A549 treated with AZD2906 at 1 μM for 4 hours (cell line): ENCODE measurements at places on chromosomes 7 and 10. TPM values are rescaled to one million over a fixed set of nuclear protein-coding genes. Genes with fewer than 3 reads are reported as not detected.

CCDC7 gene
- total RNA-seq, result 0.52 to 0.82 TPM (median 0.72 TPM) in 5 replicates

OPN4 gene
- not detected in 5 replicates for total RNA-seq

PALD1 gene
- 5.4 to 7.6 TPM (median 6.5 TPM) in 5 replicates for total RNA-seq

BTBD16 gene
- 0.41 to 0.82 TPM (median 0.66 TPM) in 5 replicates for total RNA-seq

NOD1 gene
- total RNA-seq, result 5.4 to 7.3 TPM (median 6.5 TPM) in 5 replicates

CPA2 gene
- total RNA-seq, result 0.05 to 0.33 TPM (median 0.11 TPM) in 3 of 5 replicates, not detected in the others

MUC12 gene
- 12.5 to 23.4 TPM (median 19.2 TPM) in 5 replicates for total RNA-seq

NRAP gene
- total RNA-seq, result 0.01 TPM in 1 of 5 replicates, not detected in the others

ANKRD61 gene
- 0.51 to 0.78 TPM (median 0.71 TPM) in 5 replicates for total RNA-seq

GALNT17 gene
- total RNA-seq, result not detected in 5 replicates

GPR37 gene
- 0.59 to 0.81 TPM (median 0.73 TPM) in 5 replicates for total RNA-seq

KEL gene
- 0.08 TPM in 1 of 5 replicates, not detected in the others for total RNA-seq

C10orf143 gene
- total RNA-seq, result 0.45 to 0.86 TPM (median 0.59 TPM) in 5 replicates

ZNF518A gene
- 6.0 to 8.0 TPM (median 6.9 TPM) in 5 replicates for total RNA-seq

SPDYE5 gene
- not detected in 5 replicates for total RNA-seq

IL15RA gene
- 1.8 to 3.2 TPM (median 2.3 TPM) in 5 replicates for total RNA-seq

MRLN gene
- not detected in 5 replicates for total RNA-seq

CASTOR2 gene
- total RNA-seq, result 3.4 to 4.7 TPM (median 4.4 TPM) in 5 replicates

LRRC18 gene
- total RNA-seq, result not detected in 5 replicates

SEMA4G gene
- total RNA-seq, result 6.5 to 8.0 TPM (median 7.4 TPM) in 5 replicates

MCMBP gene
- 78.4 to 91.2 TPM (median 85.0 TPM) in 5 replicates for total RNA-seq

DENND11 gene
- 4.6 to 6.0 TPM (median 5.6 TPM) in 5 replicates for total RNA-seq

DGKB gene
- not detected in 5 replicates for total RNA-seq

CTTNBP2 gene
- total RNA-seq, result 0.21 to 0.61 TPM (median 0.26 TPM) in 5 replicates

HDAC9 gene
- total RNA-seq, result 0.14 to 0.24 TPM (median 0.20 TPM) in 5 replicates

SYT15B gene
- total RNA-seq, result 3.1 to 4.0 TPM (median 3.6 TPM) in 5 replicates

SKAP2 gene
- total RNA-seq, result 13.4 to 17.0 TPM (median 14.9 TPM) in 5 replicates

TNS3 gene
- 64.0 to 74.2 TPM (median 71.0 TPM) in 5 replicates for total RNA-seq

SFRP4 gene
- 3.1 to 4.3 TPM (median 3.6 TPM) in 5 replicates for total RNA-seq

ZMYND11 gene
- total RNA-seq, result 35.0 to 48.6 TPM (median 42.6 TPM) in 5 replicates

GJD4 gene
- total RNA-seq, result not detected in 5 replicates

AMZ1 gene
- total RNA-seq, result 0.05 to 0.08 TPM (median 0.06 TPM) in 5 replicates

FGL2 gene
- total RNA-seq, result not detected in 5 replicates

PON1 gene
- 0.52 to 1.6 TPM (median 0.97 TPM) in 5 replicates for total RNA-seq

HPSE2 gene
- total RNA-seq, result not detected in 5 replicates

FBXO24 gene
- 0.22 to 0.35 TPM (median 0.24 TPM) in 5 replicates for total RNA-seq

RTKN2 gene
- 0.75 to 1.0 TPM (median 0.85 TPM) in 5 replicates for total RNA-seq

NME8 gene
- total RNA-seq, result not detected in 5 replicates

MBL2 gene
- not detected in 5 replicates for total RNA-seq

CRPPA gene
- 0.51 to 0.65 TPM (median 0.60 TPM) in 5 replicates for total RNA-seq

MAT1A gene
- 0.01 to 0.23 TPM (median 0.08 TPM) in 5 replicates for total RNA-seq

FGFBP3 gene
- total RNA-seq, result 2.1 to 2.7 TPM (median 2.6 TPM) in 5 replicates

AVPI1 gene
- 80.8 to 129 TPM (median 112 TPM) in 5 replicates for total RNA-seq

LRRTM3 gene
- total RNA-seq, result not detected in 5 replicates

UCN3 gene
- total RNA-seq, result not detected in 5 replicates

SP8 gene
- not detected in 5 replicates for total RNA-seq

DDC gene
- total RNA-seq, result 0.54 to 1.4 TPM (median 0.93 TPM) in 5 replicates

CLDN3 gene
- 1.4 to 4.4 TPM (median 3.6 TPM) in 5 replicates for total RNA-seq

VAX1 gene
- 0.98 to 1.4 TPM (median 1.3 TPM) in 5 replicates for total RNA-seq

MACC1 gene
- total RNA-seq, result not detected in 5 replicates

BLNK gene
- 0.06 TPM in 1 of 5 replicates, not detected in the others for total RNA-seq

FBXL15 gene
- total RNA-seq, result 6.1 to 11.0 TPM (median 9.3 TPM) in 5 replicates

CALML5 gene
- total RNA-seq, result not detected in 5 replicates

ZNF727 gene
- not detected in 5 replicates for total RNA-seq

ADAM12 gene
- 2.7 to 4.7 TPM (median 3.8 TPM) in 5 replicates for total RNA-seq

PON3 gene
- total RNA-seq, result 32.5 to 39.3 TPM (median 39.2 TPM) in 5 replicates
